ENCODE measurements at places on chromosomes 1 and 21.

DNA sequence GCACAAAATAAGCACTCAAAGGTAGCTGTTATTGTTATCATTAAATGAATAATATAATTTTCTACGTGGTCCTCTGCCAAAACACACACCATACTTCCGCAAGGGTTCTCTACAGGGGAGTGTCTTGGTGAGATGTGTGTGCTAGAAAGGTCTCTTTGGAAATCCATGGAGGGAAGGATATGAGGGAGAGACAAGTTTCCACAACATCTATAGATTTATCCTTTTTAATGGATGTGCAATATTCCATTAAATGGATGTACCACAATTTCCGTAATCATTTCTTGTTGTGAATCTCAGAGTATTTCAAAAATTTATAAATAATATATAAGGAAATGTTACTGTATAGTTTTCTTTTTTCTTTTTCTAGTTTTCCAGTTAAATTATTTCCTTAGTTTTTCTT lies 2.6 kb upstream of the TNFRSF8 start:
- DNase-seq: no peak

DNA sequence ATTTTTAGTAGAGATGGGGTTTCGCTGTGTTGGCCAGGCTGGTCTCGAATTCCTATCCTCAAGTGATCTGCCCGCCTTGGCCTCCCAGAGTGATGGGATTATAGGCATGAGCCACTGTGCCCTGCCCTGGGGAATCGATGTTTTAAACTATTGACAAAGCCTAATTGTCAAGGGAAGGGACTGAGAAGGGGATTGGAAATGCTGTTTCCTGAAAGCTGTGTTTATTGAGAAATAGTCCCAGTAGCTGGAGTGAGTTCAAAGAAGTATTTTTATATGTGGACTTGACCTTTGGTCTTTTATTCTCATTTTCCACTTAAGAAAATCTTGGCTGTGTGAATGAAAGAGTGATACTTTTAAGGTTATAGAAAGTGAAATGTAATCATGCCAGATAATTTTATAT lies 47.5 kb downstream of the KIF1B start:
- no peak for DNase-seq

GRCh38 chr1:205939690-205940330 lies 3.4 kb downstream of the SLC26A9 start:
- DNase-seq: no peak

- DNase-seq: no peak
Measured at GRCh38 chr1:186948535-186948934, 119.8 kb downstream of the PLA2G4A start.

GRCh38 chr1:11248169-11248568 lies 14.2 kb downstream of the MTOR start:
- DNase-seq: no peak

DNA sequence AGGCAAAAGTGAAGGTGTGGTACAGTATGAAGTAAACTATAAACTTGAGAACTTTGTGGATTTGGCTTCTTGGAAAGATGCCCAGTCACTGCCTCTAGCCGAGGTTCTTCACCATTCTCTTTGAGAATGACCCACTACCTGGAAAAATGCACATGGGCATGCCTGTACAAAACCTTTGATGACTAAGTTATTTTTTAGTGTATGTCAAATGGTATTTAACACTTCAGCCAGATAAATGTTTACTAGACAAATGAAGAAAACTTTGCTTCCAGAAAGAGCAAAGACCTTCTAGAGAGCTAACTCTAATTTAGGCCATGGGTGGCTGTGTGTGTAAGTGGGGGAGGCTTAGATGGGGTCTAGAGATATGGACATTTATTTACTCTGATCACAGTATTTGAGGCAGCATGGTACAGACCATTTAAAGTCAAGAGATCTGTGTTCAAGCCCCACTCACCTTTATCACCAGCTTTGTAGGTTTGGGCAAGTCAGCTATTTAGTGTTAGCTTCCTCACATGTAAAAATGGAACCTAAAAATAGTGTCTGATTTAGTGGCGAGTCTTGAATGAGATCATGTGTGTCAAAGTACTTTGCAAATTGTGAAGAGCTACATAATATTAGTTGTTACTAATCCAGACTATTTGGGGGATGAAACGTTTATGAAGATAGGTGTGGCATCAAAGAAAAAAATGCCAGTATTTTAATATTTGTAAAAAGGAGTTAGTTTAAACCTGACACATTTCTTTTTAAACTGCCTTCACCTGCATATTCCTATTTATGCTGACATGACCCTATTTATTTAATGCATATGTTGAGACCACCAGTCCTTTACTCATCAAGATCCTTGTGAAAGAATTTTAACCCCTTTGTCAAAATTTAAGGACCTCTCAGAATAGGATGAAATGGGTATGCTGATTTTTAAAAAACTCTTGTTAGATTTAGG lies 20.2 kb downstream of the NFYC start:
- no peak for DNase-seq
